KBM-7 (cell line): ENCODE measurements at places on chromosomes 7 and 10.
A peak's percentile ranks its signal among the peaks of the same experiment; 100 is the strongest.

DNA sequence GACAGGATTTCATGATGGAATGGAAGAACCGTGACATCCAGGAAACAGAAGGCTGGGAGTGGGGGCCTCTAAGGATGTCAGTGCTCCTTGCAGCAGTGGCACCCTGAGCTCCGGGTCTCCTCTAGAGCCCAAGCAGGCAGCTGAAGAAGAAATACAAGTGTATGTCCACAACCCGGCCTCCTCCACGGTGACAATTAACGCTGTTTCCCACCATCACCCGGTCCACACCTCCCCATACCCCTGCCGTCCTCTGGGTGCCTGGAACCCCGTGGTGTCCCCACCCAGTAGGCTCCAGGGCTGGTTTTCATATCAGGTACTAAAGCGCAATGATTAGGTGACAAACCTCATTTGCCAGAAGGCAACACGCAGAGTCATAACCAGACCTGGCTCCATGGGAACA is 30.3 kb downstream of the GRID1 start:
- DNase-seq, result no peak

- DNase-seq, result no peak
These were observed 115.0 kb upstream of the CCDC6 start for GRCh38 chr10:60021361-60021760.

DNA sequence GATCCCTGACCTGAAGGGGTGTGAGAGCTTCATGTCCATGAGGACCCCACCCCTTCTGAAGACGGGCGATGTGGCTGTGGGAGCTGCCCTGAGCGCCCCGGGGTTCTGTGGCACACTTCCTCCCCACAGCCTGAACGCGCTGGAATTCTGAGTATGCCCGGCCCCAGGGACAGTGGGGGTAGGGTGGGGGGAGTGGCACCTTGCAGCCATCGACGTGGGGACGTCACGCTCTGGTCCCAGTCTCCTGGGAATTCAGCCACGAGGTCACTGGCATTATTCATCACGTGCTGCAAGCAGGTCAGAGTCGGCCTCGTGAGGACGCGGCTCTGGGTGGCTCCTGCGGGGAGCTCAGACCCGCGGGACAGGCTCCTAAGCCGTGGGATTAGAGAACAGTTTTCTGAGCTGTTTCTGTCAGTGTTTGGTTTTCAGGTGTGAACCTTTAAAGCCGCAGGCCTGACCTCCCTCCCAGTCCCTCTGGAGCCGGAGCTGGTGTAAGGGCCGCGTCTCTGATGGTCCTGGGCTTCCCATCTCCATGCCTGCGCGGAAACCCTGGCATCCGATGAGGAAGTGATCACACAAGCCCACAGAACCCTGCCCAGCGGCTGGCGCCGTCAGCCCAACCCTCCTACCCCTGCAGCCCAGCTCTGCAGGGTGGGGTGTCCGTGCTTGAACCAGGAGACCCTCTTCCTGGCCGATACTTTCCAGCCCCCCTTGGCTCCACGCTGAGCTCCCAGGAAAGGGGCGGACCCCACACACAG is 16.1 kb downstream of the GPR146 start:
- DNase-seq, result no peak

GRCh38 chr7:122883049-122883680 is 3.1 kb downstream of the CADPS2 start:
- no peak for DNase-seq

DNA sequence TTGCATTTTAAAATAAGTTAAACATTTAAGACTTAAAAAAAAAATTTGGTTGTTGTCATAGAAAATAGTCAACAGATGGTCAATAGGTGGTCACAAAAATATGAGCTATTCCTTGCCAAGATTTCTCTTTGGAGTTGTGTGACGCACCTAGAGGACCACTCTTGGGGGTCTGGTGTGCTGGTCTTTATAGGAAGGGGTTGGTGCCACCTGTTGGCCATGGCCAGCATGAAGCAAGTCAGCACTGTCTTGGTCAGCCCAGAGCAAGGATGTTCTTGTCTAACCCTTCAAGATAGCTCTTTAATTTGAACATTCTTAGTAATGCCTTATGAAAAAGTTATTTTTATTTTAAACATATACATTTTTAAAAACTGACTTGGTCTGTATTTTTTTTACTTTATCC is 267.9 kb upstream of the CNTNAP2 start:
- peak; percentile 14 for DNase-seq

DNA sequence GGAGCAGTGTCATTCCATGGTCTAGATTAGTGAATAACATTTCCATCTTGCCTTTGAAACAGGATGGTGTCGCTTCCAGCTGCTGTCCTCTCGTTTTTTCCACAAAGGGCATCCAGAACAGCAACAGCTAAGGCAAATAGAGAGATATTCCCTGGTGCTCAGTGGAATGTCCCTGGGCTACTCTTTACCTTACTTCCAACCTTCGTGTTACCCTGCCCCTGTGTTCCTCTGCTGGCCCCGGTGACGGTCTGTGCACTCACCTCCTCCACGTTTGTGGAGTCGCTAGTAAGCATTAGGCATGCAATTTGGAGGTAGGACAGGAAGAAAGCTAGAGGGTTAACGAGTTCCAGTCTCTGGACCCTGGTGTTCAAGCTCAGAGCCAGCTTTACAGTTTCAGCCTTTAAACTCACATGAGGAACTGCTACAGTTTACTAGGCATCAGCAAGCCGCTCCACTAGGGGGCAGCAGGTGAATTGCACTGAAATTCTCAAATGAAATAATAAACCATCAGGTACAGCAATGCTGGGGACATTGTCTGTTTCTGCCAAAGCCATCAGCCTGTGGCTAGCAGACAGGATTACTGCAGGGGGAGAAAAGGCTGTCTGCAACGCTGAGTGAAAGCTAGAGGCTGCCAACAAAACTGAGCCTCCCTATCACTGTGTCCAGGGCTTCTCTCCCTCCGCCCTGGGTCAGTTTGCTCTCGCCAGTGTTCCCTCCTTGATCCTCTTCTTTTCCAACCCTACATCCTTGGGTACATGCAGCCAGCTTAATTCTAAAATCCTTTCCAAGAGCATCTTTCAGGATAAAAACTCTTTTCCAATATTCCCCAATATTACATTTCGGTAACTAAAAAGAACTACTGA is 9.0 kb downstream of the MRPL32 start:
- DNase-seq, result peak; percentile 75

DNA sequence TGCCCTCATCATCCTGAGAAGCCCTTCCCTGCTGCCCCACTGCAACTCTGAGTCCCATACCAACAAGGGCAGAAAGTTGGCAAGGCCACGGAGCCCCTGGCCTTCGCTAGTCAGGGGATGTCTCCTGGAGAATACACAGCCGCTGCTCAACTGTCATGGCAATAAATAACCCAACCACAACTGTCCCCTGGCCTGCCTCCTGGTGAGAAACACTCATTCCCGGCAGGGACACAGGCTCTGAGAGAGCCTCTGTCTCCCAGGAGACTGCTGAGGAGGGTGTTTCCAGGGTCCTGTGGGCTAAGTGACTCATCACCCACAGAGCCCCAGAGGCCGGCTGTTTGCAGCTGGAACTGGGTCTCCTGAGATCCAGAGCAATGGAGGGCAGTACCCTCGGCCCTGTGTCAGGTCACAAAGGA is 354.1 kb downstream of the TNS3 start:
- DNase-seq, result peak; percentile 73

GRCh38 chr10:77850620-77851231 is 75.8 kb downstream of the DLG5 start:
- no peak for DNase-seq

DNA sequence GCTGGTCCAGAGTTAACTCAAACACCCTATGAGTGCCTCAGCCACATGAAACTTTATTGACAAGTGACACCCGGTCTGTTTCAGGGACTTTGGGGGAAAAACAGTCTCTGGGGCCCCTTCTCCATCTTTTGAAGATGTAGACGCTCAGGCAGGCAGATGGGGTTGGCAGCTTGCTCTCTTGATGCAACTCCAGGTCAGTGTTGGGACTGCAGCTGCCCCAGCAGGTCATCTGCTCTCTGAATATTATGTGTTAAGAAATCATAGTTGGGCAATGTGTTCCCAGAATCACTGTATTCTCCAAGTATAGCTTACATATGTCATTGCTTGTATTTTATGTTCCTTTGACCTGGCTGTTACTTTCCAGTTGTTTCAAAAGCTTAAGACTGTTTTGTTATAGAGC is 544.9 kb upstream of the MGMT start:
- no peak for DNase-seq

- DNase-seq, result no peak
These were observed 7.1 kb upstream of the BTBD16 start for GRCh38 chr10:122263971-122264370.

DNA sequence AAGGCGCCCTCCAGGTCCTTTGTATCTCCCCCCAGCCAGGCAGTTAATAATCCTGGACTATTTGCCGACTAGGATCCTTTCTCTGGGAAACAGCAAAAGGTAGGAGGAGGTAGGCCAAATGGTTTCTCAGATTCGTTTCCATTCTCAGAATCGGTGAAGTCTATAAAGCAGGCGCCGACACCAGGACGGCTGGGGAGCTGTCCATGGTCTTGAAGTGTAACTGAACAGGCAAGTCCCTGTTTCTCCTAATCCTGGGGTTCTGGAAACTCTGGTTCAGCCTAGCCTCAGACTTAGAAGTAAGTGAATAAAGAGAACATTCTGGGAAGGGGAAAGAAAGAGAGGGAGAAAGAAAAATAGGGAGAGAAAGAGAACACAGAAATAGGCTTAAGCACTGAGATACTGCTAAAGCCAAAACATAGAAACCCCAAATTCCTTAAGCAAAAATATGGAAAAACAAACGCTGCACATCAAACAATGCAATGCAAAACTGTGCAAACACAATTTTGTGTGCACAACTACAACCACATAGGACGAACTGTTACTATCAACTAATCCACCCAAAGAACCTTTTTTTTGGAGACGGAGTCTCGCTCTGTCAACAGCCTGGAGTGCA is 11.1 kb upstream of the INA start:
- peak; percentile 60 for DNase-seq

- DNase-seq, result peak; percentile 37
These were observed 165.9 kb downstream of the DNAJB6 start for GRCh38 chr7:157502701-157503111.

DNA sequence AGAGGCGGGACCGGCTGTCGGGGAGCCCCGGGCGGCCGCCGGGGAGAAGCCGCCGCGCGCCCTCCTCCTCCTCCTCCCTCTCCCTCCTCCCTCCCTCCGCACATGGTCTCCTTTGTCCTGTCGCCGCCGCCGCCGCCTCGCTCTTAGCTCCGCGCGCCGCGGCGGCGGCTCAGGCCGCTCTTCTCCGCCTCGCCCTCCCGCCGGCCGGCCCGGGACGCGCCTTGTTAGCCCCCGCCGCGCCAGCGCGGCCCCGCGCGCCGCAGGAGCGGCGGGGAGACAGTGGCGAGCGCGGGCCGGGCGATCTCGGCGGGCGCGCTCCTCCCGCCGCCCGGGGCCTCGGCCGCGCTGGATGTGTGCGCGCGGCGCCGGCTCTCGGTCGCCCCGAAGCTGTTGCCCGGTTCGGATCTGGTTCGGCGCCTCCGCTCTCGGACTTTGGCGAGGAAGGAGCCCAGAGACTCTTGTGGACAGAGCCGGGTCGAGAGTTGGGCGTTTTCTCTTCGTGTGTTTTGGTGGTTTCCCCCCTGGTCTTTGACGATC is 437.4 kb upstream of the GALNT17 start:
- peak; percentile 21 for DNase-seq

- DNase-seq, result no peak
These were observed 152.1 kb upstream of the LYZL2 start for GRCh38 chr10:30781670-30782121.

DNA sequence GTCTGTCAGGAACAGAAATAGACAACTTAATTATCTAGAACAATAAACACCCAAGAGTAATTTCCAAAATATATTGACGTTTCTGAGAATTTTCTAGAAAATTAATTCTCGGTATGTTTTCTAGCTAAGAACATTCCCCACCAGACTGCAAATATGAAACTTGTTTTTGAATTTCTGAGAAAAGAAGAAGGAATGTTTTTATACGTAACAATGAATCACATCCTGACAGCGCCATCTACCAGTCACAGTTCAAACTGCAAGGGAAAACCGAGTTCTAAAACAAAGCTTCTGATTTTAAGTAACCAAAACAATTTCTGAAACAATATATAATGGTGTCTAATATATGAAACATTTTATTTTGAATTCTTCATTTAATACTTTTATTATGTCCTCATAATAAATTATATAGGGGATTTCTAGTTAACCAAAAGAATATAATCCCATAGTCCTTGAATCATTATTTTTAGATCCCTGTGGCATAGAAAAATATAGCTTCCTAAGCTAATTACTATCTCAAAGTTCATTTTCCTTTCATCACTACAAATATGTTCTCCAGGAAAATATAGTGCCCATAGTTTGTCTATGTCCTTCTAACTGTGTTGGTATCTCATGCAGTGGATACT is 34.5 kb upstream of the MEOX2 start:
- peak; percentile 68 for DNase-seq

DNA sequence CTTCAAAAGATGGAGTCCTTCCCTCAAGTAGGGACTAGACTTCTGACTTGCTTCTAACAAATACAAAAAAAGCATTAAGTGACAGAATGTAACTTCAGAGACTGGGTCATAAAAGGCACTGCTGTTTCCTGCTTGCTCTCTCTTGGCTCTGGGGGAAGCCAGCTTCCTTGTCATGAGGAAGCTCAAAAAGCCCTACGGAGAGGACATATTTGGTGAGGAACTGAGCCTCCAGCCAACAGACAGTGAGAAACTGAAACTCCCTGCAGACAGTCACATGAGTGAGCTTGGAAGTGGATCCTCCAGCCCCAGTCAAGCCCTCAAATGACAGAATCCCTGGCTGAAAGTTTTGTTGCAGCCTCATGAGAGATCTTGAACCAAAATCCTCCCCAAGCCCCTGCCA is 26.3 kb upstream of the SLC35G1 start:
- no peak for DNase-seq

DNA sequence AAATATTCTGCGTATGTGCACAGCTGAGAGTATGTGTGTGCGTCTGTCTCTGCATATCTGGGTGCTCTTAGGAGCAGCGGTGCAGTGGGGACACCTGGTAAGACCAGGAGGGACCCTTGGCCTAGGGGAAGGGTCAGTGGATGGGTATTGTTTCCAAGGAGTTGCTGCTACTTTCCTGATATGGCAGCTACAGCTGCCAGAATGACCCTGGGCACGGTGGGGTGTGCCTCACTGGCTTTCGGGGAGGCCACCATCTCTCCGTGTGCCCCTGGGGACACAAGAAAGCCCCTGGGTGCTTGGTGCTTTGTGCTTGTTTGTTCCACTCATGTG is 8.6 kb downstream of the PFKFB3 start:
- no peak for DNase-seq

- no peak for DNase-seq
These were observed 17.0 kb upstream of the SRGN start for GRCh38 chr10:69070951-69071350.
